ENCODE measurements at places on chromosomes 12 and 14. TPM values are rescaled to one million over a fixed set of nuclear protein-coding genes. Genes with fewer than 3 reads are reported as not detected.

- no peak for DNase-seq
Observed at GRCh38 chr14:82587226-82587625, 1053.6 kb upstream of the SEL1L start.

RIPK3 gene
- 12.6 TPM for total RNA-seq

DNA sequence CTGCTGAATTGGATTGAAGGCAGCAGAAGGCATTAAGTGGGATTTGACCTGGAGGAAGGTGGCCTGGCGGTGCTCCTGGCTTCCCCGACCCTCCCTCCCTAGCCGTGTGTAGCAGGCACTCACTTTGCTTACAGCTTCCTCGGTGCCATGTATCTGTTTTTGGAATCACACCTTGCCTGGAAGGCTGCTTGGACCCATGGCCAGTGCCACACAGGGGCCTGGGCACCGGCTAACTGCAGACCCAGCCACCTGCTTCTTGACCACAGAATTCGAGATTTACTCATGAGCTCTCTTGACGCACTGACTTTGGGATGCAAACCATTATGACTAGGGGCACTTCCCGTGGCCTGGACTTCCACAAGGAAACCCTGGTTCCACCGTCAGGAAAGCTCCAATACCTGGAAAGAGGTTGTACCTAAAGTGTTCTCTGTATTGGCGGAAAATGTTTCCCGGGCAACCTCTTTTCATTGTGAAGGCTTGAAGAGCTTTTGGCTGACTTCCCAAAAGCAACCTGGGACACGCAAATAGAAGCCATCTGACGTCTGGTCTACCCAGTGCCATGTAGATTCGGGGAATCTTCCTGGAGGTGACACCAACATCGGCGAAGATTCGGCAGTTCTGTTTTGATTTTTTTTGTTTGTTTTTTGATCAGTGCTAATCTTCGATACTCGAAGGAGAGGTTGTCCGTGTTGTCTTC is 125.6 kb upstream of the RTL1 start:
- DNase-seq, result no peak

DNA sequence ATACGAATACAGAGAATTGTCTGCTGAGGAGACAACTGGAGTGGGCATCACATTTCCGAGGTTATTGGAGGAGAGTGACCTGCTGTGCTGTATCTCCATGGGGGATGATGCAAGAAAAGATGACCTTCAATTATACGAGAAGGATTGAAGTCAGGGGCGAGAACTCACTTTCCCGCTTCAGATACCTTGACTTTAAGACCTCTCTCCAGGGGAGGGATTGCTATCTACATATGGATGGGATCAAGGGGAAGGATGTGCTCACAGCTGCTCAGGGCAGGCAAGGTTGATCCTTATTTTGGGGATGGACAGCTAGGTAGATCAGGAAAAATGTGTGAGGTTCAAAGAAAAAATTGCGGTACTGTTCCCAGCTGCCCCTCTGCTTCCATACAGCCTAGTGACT is 24.4 kb downstream of the NEUROD4 start:
- DNase-seq, result no peak

RPL6 gene
- total RNA-seq, result 1,147 TPM

LALBA gene
- not detected for total RNA-seq

Data from Calu3 (cell line).